Activated CD4-positive, alpha-beta T cell treated with anti-CD3 and anti-CD28 coated beads, Interleukin-2, amount 50 U/mL, for 24 hours (primary cell): ENCODE measurements at places on chromosomes 11 and 22.

GRCh38 chr11:44178381-44178780, 82.9 kb downstream of the EXT2 start:
- no peak for DNase-seq

DNA sequence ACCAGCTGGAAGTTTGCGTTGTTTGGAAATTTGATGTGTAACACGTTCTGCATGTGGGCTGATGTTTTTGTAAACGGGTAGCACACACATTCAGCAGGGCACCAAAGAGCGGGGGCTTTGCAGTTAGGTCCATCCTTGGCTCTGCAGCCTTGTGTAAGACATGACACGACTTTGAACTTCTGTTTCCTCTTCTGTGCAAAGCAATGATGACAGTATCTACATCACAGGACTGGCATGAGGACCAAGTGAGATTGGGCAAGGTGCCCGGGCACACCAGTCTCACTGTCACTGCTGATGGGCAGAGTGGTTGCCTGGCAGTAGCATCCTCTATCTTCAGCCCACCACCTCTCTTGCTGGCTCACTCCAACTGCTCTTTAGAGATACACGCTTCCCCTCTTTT, 3.3 kb downstream of the TCN2 start:
- no peak for DNase-seq

- DNase-seq = no peak
Measured at GRCh38 chr22:36922711-36923110, 9.3 kb downstream of the CSF2RB start.

DNA sequence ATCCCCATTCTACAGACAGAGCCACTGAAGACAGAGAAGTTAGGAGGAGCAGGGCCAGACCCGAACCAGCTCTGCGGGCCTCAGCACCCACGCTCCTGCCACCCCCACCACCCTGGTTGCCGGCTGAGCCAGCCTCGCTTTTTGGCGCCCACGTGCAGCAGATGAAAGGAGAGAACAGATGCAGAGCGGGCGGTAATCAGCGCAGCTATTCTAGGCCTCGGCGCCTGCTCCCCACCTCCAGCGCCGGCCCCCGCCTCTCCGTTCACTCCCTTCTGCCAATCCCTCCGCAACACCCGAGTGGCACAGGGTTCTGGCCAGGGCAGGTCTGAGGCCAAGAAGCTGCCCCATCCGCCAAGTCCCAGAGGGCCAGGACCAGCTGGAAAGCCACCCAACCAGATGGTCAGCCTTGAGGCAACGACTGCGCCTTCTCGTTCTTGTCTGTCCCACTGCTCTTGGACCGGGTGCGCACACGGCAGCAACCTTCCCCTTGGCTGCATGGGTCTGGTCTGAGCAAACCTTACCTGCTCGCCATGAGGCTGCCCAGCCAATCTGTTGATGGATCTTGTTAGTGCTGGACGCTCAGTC, 16.8 kb downstream of the DNAL4 start:
- no peak for DNase-seq

GRCh38 chr11:118353084-118353710, 6.2 kb upstream of the UBE4A start:
- no peak for DNase-seq

- DNase-seq = no peak
Measured at GRCh38 chr11:131460931-131461330, 90.5 kb downstream of the NTM start.

DNA sequence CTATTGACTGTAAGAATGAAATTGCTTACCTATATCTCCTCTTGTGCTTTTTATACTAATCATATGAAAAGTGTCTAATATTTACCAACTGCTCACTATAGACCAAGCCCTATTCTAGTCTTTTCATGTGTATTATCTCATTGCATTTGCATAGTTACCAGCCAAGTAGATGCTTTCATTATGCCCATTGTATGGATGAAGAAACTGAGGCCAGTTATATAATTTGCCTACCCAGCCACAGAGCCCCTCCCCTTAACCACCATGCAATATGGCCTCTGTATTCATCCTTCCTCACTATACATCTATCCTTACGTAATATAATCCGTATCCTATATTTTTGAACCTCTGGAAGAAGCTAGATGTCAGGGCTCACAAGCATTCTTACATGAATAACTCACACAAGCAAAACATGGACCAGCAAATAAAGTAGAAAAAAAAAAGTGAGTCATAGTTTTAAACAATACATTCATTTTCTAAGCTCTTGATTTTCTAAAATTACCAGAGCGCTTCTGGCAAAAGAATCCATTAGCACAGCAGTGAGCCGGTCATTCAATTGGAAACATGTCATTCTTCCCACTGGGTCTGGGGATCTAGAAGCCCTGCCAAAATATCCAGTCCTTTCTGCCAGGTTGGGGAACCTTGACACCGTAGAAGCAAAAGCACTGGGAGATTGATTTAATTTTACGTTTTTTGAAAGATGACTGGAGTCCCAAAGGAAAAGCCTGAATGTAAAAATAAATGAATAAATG, 80.0 kb downstream of the C11orf91 start:
- no peak for DNase-seq

DNA sequence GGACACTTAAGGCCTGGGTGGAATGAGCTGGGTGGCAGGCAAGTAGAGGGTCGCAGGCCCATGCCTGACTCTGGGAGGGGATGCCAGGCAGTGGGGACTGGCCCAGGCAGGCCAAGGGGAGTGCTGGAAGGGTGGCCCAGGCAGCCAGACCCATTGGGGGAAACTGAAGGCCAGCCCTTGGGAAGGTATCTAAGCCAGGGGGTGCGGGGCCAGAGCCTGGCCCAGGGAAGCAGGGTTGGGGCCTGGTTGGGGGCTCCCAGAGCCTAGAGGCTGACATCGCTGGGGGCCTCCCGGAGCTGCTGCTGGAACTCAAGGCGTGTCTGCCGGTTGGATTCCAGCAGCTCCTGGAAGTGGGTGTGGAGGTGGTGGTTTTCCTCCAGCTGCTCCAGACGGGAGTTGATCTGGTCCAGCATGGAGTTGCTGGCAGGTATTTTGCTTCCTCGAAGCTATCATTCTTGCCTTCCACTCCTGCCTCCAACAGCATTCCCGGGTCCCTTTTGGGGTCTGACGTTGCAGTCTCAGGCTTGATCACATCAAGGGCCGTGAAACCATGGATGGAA, 35.3 kb upstream of the XBP1 start:
- DNase-seq = no peak

DNA sequence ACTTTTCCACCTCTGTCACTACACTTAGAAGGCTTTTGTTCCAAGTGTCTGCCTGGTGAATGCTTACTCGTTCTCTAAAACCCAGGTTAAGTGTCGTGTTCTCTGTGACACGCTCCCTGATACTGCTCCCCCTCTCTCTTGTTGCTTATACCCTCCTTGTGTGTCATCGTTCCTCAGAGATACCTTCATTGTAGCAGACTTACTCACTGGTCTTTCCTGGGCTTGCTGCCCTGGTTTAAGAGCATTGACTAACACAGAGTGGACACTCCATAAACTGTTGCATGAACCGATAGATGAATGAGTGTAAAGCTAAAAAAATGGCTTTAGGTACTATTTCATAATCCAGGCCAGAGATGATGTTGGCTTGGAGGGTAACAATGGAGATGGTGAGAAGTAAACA, 171.3 kb downstream of the GRIK4 start:
- DNase-seq = no peak

- peak; percentile 33 for DNase-seq
Measured at GRCh38 chr11:131674051-131674755, 303.8 kb downstream of the NTM start.
